ENCODE measurements at places on chromosomes 5 and 9. TPM values are rescaled to one million over a fixed set of nuclear protein-coding genes. Genes with fewer than 3 reads are reported as not detected.

DNA sequence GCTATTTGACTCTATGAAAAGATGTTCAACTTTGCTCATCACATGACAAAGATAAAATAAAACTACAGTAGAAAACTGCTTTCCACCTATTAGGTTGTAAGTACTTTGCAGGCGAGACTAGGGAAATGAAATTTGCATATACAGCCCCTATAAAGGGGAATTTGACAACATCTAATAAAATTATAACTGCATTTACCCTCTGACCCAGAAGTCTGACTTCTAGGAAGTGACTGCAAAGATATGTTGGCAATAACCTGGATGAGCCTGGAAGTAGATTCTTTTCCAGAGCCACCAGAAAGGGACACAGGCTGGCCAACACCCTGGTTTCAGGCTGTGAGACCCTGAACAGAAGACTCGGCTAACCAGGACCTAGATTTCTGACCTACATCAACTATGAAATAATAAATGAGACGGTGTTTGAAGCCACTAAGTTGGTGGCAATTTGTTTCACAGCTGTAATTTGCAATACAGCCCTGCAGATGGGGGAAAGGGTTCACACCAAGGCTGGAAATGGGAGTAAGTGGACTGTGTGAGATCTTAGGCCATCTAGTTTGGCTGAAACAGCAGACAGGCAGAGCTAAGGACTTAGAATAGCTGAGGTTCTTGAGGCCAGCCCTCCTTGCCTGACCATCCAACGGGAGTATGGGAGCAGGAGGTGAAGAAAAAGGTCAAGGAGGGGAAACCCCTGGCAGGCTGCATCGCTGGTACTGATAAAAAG lies 106.6 kb downstream of the SIL1 start:
- no peak for DNase-seq

- no peak for DNase-seq
Measured at GRCh38 chr9:121844098-121844497, 192.7 kb downstream of the DAB2IP start.

The IER5L gene
- polyA plus RNA-seq: 47.9 TPM

The CTXN3 gene
- not detected for polyA plus RNA-seq

DNA sequence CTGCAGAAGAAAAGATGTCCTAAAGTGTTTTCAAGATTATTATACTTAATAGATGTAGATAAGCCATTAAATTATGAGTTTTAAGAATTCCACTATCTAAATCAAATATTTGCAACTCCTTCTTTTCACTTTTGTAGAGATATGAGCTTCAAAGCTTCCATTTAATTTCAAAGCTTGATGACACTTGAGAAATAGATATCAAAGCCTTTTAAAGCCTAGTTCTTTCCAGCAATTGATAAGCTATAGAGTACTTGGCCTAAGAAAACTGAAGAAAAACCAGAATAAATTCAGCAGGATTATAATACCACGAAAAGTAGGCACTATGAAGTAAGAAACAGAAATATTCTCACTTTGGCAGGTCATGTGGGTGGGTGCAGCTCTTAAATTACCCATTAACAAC lies 1.7 kb downstream of the TNFSF8 start:
- no peak for DNase-seq

Measured in A549 (cell line).